ENCODE measurements at places on chromosomes 5 and 9.
A peak's percentile ranks its signal among the peaks of the same experiment; 100 is the strongest.

DNA sequence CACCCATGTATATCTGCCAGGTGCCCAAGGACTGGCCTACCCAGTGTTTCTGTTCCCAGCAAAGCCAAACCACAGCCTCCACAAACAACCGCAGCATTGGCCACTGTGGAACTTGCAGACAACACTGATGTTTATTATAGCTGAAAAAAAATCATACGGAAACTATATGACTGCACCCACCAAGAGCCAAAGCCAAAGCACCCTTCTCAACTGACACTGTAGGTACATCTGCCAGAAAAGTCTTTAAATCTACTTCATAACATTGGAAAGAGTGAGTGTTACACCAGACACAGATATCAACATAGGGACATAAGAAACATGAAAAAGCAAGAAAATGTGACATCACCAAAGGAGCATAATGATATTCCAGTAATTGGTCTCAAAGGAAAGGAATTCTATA lies 428.0 kb downstream of the PSAT1 start:
- no peak for DNase-seq

- no peak for DNase-seq
Observed at GRCh38 chr9:116137581-116137980, 16.0 kb upstream of the PAPPA start.

DNA sequence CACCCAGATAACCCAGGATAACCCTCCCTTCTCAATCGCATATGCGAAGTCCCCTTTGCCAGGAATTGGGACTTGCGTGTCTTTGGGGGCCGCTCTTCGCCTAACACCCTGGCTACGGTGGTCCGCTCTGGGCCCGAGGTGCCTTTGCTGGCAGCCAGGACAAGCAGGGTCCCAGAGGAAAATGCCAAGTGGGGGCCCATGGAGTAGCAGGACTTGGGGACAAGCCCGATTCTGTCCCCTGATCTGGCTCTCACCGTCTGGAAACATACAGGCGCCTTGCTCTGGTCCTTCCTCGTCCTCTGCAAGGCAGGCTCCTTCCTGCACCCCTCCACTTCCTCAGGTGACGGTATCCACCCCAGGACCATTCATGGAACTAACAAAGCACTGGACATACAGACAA lies 78.1 kb upstream of the UNC5A start:
- DNase-seq: no peak

DNA sequence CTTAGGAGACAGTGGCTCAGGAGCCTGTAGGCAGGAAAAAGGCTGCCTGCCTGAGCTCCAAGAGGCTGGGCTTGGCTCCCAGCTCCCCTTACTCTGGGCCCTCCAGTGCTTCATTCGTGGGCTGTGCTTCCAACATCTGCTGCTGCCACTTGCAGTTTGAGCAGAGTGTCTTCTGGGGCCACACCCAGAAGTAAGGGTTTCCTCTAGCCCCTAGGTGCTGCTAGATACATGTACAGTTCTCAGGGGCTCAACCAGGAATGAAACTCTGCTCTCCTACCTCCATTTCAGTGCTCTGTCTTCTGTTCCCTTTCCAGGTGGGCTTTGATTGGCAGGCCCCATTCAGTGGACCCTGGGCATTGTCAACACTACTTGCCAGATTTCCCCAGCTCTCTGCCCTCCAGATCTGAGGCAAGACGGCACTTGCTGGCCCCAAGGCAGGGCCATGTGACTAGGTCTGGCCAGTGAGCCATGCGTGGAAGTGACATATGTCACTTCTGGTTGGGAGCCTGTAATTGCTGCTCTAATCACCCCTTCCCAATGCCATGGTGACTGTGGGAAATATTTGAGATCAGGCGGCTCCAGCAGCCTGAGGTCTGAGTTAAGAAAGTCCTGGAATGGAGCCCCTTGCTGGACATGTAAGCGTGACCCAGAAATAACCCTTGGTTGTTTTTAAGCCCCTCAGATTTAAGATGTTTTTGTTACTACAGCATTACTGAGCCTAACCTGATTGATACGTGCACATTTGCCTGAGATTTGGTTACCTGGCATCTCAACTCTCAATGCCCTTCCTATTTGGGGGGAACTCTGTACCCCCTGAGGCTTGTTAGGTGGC lies 9.4 kb upstream of the BOD1 start:
- DNase-seq: no peak

- peak; percentile 78 for DNase-seq
Observed at GRCh38 chr5:82405618-82406204, 127.6 kb upstream of the RPS23 start.

DNA sequence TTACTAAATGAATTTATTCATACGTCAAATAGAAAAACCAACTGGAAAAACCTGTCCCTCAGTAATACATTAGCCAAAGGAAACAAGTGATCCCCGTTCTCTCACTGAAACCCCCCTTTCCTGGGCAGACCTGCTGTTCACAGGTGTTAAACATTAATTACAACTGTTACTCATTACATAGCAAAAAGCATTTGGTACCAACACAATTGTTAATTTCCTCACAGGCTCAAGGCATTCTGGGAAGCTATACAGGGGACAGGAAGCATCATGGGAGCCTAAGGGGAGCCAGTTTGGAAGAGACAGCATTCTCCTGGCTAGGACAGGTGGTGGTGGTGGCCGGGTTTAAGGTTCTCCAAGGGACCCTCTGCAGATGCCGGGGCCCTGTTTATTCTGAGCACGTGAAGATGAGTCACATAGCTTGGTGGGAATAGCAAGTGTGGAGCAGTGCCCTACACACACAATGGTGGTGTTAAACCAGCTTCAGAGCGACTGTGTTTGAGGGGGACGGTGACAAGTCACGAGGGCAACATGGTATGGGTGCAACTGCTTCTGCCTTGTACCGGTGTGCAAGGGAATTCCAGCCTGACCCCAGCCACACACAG lies 62.6 kb upstream of the SLC25A51 start:
- DNase-seq: no peak

- DNase-seq: no peak
Observed at GRCh38 chr5:101991486-101991885, 304.6 kb downstream of the SLCO4C1 start.

- no peak for DNase-seq
Observed at GRCh38 chr5:39224196-39224761, 4.9 kb upstream of the FYB1 start.

DNA sequence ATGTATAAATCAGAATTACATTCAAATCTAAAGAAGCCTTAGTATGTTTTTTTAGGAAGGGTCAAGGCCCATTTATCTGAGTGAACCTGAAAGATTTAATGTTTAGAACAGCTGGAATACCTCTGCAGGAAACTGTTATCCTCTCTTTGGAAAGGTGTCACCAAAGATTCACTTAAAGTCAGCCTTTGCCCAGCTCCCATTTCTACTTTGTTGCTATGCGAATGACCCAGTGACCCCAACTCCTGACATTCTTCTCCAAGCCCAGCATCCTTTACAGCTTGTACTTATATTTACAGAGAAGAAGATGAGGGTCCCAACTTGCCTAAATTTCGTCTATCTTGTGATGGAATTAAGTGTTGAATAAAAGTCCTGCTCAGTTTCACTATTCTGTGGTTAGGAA lies 1198.6 kb downstream of the CDH12 start:
- DNase-seq: no peak

- no peak for DNase-seq
Observed at GRCh38 chr9:99180199-99180598, 41.5 kb downstream of the ALG2 start.

GRCh38 chr5:62100201-62100600 lies 205.8 kb upstream of the KIF2A start:
- no peak for DNase-seq

DNA sequence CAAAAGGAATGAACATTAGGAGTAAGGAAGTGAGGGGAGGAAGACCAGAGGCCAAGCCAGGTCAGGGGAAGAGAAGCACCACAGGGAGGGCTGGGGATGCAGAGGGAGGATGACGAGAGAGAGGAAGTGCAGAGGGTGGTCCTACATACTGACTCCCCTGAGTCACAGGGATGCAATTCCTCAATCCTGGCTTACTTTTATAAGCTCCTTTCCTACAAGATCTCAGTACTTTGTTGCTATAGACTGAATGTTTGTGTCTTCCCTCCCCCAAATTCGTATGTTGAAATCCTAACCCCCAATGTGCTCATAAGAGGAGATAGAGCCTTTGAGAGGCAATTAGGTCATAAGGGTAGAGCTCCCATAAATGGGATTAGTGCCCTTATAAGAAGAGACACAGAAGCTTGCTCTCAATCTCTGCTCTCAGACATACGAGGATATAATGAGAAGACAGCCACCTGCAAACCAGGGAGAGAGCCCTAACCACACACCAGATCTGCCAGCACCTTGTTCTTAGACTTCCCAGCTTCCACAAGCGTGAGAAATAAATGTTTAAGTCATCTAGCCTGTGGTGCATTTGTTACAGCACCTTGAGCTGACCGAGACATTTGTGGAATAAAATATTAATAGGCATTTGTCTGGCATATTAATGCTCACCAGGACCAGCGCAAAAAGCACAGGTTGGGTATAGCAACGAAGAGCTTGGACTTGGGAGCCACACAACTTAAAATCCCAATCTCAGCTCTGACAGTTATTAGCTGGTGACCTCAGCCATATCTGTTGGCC lies 33.4 kb downstream of the GCNT4 start:
- DNase-seq: no peak

GRCh38 chr9:96618209-96619123 lies 1.2 kb downstream of the CDC14B start:
- peak; percentile 31 for DNase-seq

DNA sequence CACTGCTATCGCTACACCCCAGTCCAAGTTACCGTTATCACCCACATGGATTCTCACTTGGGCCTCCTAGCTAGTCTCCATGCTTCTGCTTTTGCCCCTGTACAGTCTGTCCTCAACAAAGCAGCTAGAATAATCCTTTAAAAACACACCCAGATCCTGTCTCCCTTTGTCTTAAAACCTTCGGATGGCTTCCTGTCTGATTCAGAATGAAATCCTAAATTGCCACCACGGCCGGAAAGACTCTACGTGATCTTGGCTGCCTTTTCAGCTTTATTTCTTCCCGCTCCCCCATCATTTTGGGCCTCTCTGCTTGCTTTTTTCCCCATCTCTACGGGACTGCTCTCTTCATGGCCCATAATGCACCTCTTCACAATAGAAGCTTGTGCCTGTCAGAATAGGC lies 33.4 kb downstream of the GDNF start:
- no peak for DNase-seq

- no peak for DNase-seq
Observed at GRCh38 chr9:3012842-3013241, 168.9 kb upstream of the PUM3 start.

DNA sequence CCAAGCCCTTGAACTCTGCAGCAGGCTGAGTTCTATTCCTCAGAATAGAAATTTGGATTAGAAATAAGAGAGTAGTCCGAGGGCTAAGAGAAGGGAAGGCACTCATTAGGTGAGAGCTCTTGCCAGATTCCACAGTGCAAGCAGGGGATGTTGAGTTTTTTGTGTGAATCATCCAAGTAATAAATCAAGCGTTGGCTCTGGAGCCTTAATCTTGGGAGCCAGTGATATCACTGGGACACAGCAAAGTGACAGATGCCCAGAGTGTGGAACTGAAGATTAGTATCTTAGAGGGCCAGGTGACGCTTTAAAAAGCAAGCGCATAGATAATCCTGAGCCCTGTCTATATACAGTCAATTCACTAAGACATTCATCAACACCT lies 60.3 kb downstream of the FOXD1 start:
- DNase-seq: no peak

- no peak for DNase-seq
Observed at GRCh38 chr9:11045589-11045988, 432.8 kb upstream of the PTPRD start.

GRCh38 chr5:78008356-78008967 lies 232.3 kb upstream of the TBCA start:
- peak; percentile 5 for DNase-seq

DNA sequence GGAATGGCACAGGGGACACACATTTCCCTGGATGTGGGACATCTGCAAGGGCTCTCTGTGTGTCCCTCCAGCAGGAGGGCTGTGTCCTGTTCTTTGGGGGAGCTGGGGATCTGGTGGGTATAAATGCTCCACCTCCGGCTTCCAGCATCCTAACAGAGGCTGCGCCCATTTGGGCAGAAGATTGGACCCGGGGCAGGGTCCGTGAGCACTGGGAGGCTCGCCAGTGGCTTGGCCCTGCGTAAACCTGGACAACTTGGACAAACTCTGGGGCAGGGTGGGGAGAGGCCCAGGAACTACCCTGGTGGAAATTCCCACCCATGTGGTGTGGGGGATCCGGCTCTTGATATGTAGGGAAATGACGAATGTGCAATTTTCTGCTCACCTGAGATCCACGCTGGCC lies 80.9 kb downstream of the GADD45G start:
- DNase-seq: no peak

DNA sequence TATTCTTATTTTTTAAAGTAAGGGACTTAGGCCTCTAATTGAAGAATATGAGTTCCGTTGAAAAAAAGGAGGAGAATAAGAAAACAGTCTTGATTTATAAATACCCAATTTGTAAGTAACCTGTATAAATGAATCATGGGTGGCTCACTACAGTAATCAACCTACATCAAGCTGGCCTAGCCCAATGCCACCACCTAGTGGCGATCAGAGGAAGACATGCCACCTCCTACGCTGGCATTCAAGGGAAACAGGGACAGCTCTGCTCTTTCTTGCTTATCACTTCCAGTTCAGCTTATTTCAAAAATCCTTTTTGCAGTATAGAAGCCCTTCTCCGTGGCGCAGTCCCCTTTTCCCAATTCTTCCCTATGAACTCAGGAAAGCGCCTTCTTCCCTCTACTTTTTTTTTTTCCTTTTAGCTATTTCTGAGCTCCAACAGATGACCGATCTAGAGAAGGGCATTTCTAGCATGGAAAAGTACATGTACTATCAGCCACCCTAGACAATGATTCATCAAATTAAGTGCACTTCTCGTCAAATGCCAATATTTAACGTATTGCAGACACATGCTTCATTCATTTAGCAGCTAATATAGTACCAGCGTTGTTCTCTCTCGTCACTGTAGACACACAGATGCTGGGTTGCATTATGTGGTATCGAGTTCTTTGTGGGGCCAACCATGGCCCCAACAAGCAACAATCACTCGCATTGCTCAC lies 28.3 kb downstream of the PTPN3 start:
- DNase-seq: peak; percentile 69

DNA sequence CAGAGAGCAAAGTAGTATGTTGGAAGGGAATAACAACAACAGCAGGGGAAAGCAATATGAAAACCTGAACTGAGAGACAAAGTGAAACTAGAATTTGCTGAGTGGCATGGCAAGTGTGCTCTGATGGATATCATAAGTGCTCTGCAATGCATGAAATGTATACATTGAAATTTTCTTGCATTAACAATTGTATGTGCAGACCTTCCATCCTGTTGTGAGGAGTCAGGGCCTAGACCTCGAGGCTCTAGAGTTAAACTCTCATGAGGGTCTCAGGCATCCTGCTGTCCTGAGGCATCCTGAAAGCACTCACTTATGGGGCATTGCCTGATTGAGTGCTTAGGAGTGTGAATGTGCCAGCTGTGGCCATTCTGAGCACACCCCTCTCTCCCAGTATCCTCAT lies 1.1 kb downstream of the ECM2 start:
- no peak for DNase-seq

DNA sequence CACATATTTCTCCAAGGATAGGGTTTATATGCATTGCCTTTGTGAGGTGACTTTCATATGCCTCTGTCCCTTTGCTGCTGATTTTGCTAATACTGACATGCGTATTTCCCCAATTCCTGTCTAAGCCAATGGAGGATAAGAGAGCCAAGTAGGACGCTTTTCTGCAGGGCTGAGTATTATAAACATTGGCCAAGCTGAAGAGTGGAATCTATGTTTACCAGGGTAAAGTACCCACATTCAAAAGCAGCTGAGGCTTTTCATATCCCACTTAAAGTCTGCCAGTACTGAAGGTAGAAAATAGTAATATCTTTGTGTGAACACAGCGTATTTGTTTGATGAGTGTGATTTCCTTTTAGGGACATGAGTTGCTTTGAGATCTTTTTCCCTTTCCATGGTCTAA lies 128.8 kb upstream of the GPR151 start:
- no peak for DNase-seq

- no peak for DNase-seq
Observed at GRCh38 chr5:54658010-54658409, 140.5 kb downstream of the SNX18 start.
